ENCODE measurements at places on chromosomes 3 and 15.
A peak's percentile ranks its signal among the peaks of the same experiment; 100 is the strongest.

DNA sequence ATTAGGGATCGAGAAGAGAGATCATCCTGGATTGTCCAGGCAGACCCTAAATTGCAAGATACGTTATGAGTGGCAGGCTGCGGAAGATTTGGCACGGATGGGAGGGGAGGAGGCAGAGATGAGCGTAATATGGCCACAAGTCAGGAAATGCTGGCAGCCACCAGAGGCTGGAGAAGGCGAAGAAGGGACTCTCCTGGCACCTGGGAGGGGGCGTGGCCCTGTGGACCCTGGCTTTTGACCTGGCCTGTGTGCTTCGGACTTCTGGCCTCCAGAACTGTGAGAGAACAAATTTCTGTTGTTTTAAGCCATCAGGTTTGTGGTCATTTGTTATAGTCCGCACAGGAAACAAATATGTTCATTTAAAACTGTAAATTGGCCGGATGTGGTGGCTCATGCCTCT lies 31.9 kb upstream of the IGF1R start:
- DNase-seq = no peak

DNA sequence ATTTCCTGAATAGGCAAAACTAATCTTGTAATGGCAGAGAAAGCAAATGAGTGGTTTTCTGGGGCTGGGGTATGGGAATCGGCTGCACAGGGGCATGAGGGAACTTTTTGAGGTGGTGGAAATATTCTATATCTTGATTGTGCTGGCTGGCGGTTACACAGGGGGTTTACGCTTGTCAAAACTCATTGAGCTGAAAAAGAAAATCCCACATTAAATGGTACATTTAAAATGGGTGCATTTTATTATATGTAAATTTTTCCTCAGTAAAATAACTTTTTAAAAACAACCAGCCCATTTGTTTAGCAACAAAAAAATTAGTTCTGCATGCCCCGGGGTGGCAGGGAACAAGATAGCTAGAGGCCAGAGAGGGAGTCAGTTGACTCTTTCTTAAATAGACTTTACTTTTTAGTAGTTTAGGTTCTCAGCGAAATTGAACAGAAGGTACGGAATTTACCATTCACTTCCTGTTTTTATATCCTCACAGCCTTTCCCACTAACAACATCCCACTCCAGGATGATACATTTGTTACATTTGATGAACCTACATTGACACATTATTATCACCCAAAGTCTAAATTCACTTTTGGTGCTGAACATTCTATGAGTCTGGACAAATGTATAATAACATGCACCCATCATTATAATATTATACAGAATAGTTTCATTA lies 41.2 kb upstream of the BCL2A1 start:
- DNase-seq = no peak

GRCh38 chr15:93846148-93846547 lies 385.2 kb upstream of the MCTP2 start:
- DNase-seq = no peak

- DNase-seq = no peak
These were observed 220.8 kb downstream of the RPLP1 start for GRCh38 chr15:69673291-69673881.

DNA sequence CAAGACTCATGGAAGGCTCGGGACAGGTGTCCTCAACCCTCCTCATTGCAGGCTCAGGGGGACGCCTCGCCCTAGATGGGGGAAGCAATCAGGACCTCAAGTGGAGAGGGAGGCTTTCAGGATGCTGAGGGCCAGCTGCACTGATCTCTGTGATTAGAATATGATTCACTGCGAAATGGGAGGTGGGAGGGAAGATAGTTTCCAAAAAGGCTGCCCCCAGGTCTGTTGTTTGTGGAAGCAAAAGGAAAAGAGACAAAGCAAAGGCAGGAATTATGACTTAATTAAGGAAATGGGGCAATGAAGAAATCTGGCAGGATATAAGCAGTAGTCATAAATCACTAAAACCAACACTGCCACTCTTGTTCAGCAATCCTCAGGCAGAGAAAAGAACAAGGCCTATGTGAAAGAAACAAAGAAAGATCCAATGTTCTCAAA lies 85.6 kb upstream of the ABHD17C start:
- DNase-seq = no peak

DNA sequence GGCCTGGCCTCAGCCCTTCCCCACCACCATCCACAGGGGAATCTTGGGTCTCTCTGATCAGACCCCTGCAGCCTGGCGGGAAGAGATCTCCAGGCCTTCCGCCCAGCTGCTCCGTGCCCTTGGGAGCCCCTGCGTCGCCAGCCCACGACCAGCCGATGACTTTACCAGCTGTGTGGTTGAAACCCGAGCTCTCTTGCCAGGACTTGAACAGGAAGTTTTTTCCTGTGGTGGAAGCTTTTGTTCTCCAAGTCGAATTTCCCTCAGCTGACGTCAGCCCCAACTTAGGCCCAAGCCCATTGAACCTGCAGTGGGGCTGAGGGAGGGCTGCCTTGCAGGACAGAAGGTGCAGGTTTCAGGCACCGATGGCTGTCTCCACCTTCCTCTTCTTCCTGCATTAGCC lies 51.7 kb upstream of the SMAD3 start:
- DNase-seq = peak; percentile 87

GRCh38 chr3:168197162-168197561 lies 101.4 kb upstream of the GOLIM4 start:
- DNase-seq = no peak

DNA sequence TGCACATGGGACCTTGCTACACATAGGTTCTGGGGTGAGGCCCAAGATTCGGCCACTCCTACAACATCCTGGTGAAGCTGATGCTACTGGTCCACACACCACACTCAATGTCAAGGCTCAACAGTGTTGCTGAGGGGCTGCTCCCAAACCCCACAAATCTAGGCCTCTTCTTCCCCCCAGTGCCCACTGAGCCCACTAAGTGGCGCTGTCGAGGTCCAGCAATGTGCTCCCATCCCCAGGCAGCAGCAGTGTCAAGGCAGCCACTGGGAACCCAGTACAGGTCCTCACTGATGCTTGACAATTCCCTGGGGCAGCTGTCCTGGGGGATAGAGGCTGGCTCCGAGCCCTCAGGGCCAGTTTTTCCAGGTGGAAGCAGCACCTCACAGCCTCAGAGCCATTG lies 21.5 kb downstream of the SCN5A start:
- DNase-seq = peak; percentile 62

DNA sequence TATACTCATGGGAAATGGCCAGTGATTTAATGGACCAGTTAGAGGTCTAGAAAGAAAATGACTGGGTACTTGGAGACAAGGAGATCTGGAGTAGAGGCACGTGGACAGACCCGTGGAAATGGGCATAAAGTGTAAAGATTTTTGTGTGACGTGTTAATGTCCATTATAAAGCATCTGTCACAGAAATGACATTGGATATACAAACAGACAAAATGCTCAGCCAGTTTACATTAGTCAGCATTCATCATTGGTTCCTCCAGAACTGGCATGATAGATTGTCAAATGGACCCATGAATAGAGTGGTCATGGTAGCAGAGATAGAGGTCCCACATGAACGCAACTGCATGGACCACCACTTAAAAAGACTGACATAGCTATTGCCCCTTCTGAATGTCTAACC lies 144.1 kb upstream of the GALNT15 start:
- DNase-seq = no peak

DNA sequence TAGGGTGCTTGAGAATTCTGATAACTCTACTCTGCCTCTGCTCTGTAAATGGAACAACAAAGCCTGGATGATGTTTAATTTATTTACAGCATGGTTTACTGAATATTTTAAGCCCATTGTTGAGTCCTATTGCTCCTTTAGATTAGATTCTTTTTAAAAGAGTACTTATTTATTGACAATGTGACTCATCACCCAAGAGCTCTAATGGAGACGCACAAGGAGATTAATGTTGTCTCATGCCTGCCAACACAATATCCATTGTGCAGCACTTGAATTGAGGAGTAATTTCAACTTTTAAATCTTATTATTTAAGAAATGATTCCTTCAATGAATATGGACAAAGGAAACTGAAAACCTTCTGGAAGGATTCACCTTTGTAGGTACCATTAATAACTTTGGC lies 691.4 kb downstream of the ZBBX start:
- no peak for DNase-seq

GRCh38 chr3:111690242-111690641 lies 95.1 kb upstream of the ZBED2 start:
- no peak for DNase-seq

- no peak for DNase-seq
These were observed 34.9 kb downstream of the LINS1 start for GRCh38 chr15:100566850-100567628.

- DNase-seq = no peak
These were observed 17.6 kb downstream of the THRB start for GRCh38 chr3:24476871-24477656.

GRCh38 chr3:128784232-128784631 lies 58.2 kb downstream of the RAB7A start:
- peak; percentile 48 for DNase-seq

DNA sequence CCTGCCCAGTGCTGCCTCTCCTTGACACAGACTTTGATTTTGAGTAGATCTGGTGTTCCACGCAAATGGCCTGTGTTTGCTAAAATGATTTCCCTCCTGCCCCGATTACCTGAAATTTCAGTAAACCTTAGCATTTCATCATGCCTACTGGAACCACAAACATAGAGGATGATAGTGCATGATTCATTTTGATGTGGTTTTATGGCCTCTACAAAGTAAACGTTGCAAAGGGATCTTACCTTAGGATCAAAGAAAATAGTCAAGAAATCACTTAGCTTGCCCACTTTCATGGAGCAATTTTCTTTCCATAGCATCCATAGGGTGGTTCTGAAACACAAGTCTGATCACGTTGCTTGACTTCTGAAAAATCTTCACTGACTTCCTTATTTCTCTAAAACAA lies 524.6 kb upstream of the ATP11B start:
- no peak for DNase-seq

GRCh38 chr15:67329984-67330733 lies 75.6 kb downstream of the IQCH start:
- no peak for DNase-seq

DNA sequence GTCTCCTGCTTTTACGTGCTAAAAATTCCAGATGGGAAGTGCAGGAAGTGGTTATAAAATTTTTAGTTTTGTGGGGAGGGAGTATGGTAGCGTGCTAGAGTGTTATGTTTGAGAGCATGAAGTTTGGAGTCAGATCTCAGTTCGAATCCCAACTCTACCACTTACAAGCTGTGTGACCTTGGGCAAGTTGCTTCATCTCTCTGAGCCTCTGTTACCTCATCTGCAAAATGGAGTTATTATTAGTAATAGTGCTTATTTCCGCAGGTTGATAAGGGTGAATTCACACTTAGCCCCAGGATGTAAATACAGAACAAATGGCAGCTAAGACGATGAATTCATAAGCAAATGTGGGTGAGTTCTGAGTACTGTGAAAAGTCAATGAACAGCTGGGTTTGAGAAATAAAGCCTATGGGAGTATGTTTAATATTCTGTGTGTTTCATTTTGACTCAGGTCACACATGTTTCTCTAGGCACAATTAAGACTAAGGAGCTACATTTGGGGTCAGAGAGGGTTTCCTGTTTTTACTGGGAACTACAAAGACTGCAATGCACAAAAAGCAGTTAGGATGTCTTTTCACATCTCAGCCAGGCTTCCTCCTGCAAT lies 73.1 kb upstream of the FEZF2 start:
- no peak for DNase-seq

GRCh38 chr3:71237672-71238071 lies 345.9 kb downstream of the FOXP1 start:
- DNase-seq = no peak

DNA sequence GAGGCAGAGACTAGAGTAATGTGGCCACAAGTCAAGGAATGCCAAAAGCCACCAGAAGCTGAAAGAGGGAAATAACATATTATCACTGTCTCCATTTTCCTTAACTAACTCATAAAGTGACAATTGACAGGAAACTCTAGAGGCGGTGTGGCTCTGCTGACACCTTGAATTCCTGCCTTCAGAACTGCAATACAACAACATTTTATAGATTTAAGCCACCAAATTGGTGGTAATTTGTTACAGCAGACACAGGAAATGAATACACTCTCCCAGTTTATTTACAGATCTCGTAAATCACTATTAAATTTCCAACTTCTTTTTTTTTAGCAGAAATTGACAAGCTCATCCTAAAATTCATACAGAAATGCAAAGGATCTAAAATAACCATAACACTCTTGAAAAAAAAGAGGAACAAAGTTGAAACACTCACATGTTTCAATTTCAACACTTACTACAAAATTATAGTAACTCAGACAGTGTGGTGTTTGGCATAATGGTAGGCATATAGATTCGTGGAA lies 449.9 kb downstream of the OTOL1 start:
- no peak for DNase-seq

DNA sequence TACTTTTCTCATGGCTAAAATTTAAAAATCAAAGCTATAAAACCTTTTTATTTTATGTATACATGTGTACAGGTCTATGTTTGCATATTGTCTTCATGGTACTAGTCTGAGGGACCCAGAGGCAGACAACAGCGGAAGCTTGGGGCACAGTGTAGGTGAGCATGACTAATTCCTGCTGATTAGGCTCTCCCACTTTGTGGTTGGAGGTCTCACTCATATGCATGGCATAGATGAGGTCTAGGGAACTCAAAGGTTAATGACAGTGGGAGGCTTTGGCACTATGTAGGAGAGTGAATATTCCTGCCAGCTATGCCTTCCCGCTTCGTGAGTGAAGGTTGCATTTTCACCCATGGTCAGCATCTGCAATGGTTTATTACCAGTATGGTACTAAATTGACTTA lies 47.5 kb upstream of the AADACL2 start:
- DNase-seq = no peak

- DNase-seq = no peak
These were observed 43.5 kb downstream of the ATP13A5 start for GRCh38 chr3:193335031-193335430.

DNA sequence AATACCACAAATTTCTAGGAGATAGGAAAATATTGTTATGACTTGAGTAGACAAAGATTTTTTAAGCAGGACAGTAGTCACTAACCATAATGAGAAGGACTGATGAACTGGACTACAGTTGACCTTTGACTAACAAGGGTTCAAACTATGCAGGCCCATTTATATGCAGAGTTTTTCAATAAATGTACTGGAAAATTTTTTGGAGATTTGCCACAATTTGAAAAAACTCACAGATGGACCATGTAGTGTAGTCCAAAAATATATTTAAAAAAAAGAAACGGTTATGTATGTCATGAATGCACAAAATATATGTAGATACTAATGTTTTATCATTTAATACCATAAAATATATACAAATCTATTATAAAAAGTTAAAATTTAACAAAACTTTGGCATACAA lies 151.8 kb downstream of the LRRN1 start:
- DNase-seq = no peak
